ENCODE measurements at places on chromosomes 1 and 21.

DNA sequence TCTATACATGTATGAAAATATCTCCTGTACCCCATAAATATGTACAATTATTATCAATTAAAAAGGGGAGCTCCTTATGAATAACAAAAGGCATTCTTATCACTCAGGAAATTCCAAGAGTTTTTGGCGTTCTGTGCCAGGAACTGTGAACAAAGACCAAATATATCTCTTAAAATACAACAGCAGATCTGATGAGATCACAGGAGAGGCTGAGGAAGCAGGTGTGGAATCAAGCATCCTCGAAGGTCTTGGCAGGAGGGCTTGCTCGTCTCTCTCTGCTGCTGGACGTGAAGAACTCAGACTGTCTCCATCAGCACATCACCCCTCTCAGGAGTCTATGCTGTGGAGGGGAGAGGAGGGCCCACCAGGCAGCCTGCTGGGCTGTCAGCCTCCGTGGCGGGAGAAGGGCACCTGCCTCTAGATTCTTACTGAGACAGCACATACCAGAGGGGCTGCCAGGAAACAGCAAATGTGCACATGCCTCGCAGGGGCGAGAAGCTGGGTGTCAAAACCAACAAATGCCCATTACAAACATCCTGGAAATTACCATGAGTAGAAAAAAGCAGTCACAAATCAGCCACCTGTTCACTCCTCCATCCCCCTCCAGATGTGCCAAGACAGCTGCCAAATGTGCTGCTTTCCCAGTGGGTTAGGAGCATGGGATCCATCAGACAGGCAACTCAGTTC is 30.8 kb upstream of the FAM89A start:
- peaks cover 8% of the 10 kb centered on the region for H3K4me1 ChIP-seq
- no peak for DNase-seq
- H3K27me3 ChIP-seq, result no peaks in the 10 kb centered on the region
- H3K27ac ChIP-seq, result no peak overlapping the region
- no peak overlapping the region for H3K4me3 ChIP-seq

DNA sequence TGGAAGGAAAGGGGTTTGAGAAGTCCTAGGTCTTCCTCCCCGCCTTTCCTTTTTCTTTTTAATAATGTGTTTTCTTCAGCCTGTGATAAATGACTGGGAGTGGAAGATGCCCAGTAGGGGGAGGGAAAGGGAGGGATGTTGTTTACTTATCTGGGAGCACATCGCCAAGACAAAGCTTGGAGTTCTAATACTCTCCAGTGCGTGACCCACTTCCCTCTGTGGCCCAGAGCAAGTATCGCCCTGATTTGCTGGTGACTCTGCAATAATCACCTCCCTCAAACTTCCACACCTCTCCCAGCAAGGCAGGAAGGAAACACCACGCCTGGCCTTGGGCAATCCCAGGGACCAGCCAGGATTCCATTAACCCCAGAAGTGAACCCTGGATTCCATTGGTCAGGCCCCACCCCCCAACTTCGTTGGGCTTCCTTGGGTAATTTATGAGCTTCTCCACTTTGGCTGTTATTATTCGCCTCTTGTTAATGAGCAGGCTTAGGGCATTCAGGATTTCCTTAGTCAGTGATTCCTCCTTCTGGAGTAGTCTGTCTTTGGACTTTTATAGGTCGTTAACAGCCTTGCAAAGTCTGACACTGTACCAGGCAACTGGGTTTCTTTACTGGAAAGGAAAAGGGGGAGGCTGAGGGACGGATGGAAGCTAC is 24.3 kb upstream of the GRHL3 start:
- no peak overlapping the region for H3K4me3 ChIP-seq
- DNase-seq, result peak; percentile 40
- H3K27ac ChIP-seq, result no peak overlapping the region

- DNase-seq, result no peak
- H3K27me3 ChIP-seq, result no peaks in the 10 kb centered on the region
- peaks cover 14% of the 10 kb centered on the region for H3K4me1 ChIP-seq
- no peaks in the 10 kb centered on the region for H3K36me3 ChIP-seq
- H3K4me3 ChIP-seq, result no peak overlapping the region
Observed at GRCh38 chr1:109148987-109149561, 35.2 kb downstream of the ELAPOR1 start.

DNA sequence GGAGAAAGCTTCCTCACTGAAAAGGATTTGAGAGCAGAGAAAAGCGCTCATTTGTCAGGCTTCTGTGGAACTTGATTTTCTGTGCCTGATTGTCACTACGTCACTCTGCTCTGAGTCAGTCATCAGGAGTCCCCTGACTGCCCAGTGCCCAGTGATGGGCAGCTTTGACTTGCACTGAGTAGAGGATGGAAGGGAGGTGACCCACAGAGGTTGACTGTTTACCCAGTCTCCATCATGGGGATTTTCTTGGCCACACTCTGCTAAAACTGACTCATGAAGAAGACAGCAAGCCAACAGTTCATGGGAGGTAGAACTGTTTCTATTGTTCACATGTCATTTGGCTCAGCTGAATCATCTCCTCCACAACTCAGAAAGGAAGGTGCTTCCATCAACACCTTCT is 82.1 kb upstream of the DUSP10 start:
- no peak overlapping the region for H3K4me3 ChIP-seq
- no peak overlapping the region for H3K27ac ChIP-seq
- H3K27me3 ChIP-seq, result no peaks in the 10 kb centered on the region
- no peaks in the 10 kb centered on the region for H3K4me1 ChIP-seq
- H3K36me3 ChIP-seq, result no peaks in the 10 kb centered on the region

GRCh38 chr1:224539971-224540370 is 76.1 kb upstream of the CNIH3 start:
- no peak overlapping the region for H3K27ac ChIP-seq
- peaks cover 2% of the 10 kb centered on the region for H3K4me1 ChIP-seq
- DNase-seq, result peak; percentile 6
- no peaks in the 10 kb centered on the region for H3K36me3 ChIP-seq

DNA sequence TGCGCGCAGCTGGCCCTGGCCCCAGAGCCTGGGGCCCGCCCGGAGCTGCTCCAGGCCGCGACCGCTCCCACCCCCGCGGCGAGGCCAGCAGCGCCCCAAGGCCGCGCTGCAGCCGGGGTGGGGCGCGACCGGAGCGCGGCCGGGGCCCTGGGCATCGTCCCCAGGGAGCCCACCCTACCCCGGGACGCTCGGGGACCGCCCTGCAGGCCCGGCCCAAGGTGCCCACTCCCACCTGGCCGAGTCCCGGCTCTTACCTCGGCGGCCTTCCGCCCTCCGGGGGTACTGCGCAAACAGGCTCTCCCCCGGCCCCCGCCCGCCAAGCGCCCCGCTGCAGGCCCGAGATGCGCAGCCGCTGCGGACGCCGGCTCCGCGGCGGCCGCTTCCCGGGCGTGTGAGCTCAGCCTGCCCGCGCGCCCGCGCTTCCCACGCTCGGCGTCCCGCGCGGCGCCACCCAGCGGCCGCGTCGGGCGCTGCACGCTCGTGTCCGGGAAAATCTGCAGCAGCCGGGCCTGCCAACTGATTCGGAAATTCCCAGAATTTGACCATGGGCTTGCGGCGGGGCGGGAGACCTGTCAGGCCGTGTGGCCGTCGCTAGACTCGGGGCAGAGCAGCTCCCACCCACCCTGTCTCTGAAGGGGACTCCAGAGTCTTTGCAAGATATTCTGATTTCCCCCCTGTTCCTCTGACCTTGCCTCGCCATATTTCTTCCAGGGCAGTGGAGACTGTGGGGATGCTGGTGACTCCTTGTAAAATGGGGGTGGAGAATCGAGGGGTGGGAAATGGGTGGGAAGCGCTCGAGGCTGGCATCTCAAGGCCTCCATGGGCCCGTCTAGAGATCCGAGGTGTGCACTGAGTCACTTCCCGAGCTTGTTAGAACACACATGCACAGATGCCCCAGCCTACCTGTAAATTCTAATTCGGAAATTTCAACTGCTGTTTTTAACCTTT is 41.9 kb downstream of the CD34 start:
- H3K4me3 ChIP-seq, result peak overlapping the region; percentile 85
- H3K27ac ChIP-seq, result peak overlapping the region; percentile 95
- no peaks in the 10 kb centered on the region for H3K36me3 ChIP-seq
- H3K4me1 ChIP-seq, result peaks cover 10% of the 10 kb centered on the region
- DNase-seq, result peak; percentile 86

DNA sequence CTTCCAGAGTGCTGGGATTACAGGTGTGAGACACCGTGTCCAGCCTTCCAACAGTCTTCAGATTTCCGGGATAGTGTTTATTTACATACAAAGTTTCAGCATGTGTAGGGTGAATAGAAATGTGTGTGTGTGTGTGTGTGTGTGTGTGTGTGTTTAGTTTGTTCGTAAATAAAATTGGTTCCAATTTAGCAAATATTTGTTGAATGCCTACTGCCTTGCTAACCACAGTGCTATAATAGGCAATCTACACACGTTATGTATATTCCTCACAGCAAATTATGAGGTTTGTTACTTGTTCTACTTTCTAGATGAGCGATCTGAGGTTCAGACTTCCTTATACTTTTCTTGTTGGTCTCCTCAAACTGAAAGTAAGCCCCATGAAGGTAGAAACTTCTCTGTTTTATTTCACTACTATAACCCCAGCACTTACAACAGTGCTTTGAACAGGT is 32.8 kb upstream of the EPS15 start:
- H3K4me3 ChIP-seq, result no peak overlapping the region
- H3K4me1 ChIP-seq, result no peaks in the 10 kb centered on the region
- H3K36me3 ChIP-seq, result no peaks in the 10 kb centered on the region

DNA sequence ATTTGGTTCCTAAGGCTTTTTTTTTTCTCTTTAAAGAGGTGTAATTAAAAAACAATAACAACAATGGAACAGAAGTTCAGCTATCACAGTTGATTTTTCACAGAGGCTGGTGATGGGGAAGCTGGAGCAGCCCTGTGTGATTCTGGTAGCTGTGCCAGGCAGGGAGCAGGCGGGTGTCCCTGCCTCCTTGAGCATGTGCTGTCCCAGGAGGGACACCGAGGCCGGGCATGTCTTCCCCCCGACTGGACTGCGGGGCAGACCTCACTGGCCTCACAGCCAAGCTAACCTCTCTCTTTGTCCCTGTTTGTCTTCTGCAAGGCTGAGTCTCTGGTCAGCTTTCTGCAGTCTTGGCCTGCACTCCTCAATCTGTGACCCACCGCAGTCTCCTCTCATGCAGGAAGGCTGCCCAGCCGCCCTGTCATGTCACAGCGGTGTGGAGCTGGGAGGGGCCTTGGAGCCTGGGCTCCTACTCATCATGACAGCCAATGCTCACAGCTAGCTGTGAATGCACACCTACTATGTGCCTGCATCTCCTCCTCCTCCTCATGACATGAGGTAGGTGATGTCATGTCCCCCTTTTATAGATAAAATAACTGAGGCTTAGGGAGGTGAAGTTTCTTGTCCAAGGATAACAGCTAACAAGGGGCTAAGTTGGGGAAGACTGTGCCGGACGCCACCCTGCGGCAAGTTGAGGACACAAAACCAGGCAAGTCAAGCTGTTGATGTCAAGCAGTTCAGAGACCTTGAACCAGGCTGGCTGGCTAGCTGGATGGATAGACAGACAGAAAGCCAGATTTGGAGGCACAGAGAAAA is 10.3 kb upstream of the ACTL8 start:
- H3K4me1 ChIP-seq, result no peaks in the 10 kb centered on the region
- H3K36me3 ChIP-seq, result no peaks in the 10 kb centered on the region

DNA sequence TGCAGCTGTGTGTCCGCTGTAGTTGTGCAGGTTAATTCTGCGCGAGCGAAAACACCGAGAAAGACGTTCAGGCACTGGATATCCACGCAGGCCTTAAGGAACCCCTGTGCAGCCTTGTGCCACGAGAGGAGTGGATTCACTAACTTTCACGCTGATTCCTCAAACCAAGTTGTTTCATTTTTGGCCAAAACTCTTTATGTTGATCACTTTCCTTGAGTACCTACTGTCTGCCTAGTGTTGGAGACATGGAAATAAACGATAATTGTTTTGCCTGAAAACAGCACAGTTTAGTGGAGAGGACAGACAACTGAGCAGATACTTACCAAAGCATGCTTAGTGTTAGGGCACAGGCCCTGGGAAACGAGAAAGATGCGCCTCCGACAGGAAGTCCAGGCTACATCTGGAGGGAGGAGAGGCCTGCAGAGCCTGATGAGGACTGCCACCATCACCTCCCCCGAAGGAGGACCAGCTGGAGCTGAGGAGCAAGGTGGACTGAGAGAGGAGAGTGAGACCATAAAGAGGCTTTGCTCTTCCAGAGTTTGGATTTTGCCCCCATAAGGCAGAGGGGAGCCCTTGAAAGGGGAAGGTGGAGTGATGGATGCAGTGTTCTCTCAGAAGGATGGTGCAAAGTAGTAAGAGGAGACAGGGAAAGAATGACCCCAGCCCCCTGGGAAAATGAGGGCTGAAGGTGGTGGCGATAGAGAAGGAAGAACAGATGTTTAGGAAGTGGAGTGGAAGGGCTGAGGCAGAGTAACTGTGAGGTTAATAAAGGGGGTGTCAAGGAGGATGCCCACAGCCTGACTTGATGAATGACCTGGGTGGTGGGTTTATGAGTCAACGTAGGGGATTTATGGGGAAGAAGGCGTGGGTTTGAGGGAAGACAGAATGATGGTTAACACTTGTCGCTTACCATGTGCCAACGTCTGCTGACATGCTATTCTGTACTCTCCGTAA is 956 bp upstream of the SCAF4 start:
- DNase-seq, result no peak
- H3K4me3 ChIP-seq, result peak overlapping the region; percentile 63
- no peaks in the 10 kb centered on the region for H3K36me3 ChIP-seq
- H3K27ac ChIP-seq, result peak overlapping the region; percentile 85
- H3K27me3 ChIP-seq, result no peaks in the 10 kb centered on the region

- no peak overlapping the region for H3K4me3 ChIP-seq
- no peak for DNase-seq
- H3K4me1 ChIP-seq, result no peaks in the 10 kb centered on the region
- H3K27ac ChIP-seq, result no peak overlapping the region
- no peaks in the 10 kb centered on the region for H3K27me3 ChIP-seq
- no peaks in the 10 kb centered on the region for H3K36me3 ChIP-seq
Observed at GRCh38 chr1:4464478-4464877, 189.9 kb upstream of the AJAP1 start.
